Activated naive CD4-positive, alpha-beta T cell treated with anti-CD3 and anti-CD28 coated beads for 36 hours (primary cell): ENCODE measurements at places on chromosomes 6 and 20. TPM values are rescaled to one million over a fixed set of nuclear protein-coding genes. Genes with fewer than 3 reads are reported as not detected.

- no peak for DNase-seq
Observed at GRCh38 chr6:45375449-45375848, 2.3 kb downstream of the SUPT3H start.

DNA sequence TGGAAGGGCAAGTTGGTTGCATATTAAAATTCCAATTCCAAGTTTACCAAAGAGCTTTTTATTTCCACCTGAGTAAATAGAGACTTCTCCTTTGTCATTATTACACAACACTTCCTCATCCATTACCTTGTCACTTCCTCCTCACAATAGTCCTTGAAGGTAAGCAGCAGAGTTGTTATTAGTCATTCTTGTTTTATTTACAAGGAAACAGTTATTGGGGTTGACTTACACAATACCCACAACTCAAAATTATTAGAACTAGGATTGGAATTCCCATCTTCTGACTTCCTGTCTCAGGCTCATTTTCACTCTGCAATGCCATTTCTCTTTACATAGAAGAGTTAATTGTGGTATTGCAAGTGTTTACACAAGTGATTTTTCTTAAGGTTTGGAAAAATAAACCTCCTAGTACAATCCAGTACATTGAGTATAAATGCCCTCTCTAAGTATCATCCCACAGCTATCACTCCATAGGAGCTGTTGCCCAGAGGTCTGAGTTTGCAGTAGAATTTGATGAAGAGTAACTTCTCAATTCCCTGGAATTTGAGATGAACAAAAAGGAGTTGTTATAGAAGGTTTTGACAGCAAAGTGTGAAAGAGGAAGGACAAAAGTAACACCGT, 28.9 kb upstream of the MTRF1L start:
- no peak for DNase-seq

GRCh38 chr6:87312860-87313259, 9.5 kb upstream of the SMIM8 start:
- no peak for DNase-seq

GRCh38 chr6:6840831-6841291, 252.3 kb downstream of the LY86 start:
- no peak for DNase-seq

GRCh38 chr6:141437685-141438084, 695.0 kb upstream of the GJE1 start:
- DNase-seq: no peak

Gene AIF1
- total RNA-seq: 129 TPM
